ENCODE measurements at places on chromosomes 7 and 10. TPM values are rescaled to one million over a fixed set of nuclear protein-coding genes. Genes with fewer than 3 reads are reported as not detected.

GRCh38 chr7:36039243-36039642 is 113.8 kb upstream of the EEPD1 start:
- no peak for ATAC-seq

Gene CCL26
- total RNA-seq = 6.9 TPM

- no peak for ATAC-seq
These were observed 307.8 kb downstream of the REEP3 start for GRCh38 chr10:63829020-63829419.

DNA sequence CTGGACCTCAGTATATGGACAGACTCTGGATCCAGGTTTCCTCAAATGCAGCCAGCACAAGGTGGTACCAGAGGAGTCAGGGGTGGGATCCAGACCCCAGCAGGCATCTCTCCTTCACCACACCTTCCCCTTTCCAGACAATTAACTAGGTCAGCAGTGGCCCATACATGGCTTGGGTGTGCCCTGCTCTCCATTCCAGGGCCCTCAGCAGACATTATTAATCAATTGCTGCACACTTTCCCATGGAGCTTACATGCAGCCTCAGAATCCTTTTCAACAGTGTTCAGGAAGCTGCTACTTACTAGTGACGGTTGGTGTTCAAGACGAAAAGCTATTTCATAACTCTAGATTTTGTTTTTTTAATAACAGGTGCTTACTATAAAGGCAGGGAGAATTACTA is 6.0 kb downstream of the COL13A1 start:
- ATAC-seq = no peak

DNA sequence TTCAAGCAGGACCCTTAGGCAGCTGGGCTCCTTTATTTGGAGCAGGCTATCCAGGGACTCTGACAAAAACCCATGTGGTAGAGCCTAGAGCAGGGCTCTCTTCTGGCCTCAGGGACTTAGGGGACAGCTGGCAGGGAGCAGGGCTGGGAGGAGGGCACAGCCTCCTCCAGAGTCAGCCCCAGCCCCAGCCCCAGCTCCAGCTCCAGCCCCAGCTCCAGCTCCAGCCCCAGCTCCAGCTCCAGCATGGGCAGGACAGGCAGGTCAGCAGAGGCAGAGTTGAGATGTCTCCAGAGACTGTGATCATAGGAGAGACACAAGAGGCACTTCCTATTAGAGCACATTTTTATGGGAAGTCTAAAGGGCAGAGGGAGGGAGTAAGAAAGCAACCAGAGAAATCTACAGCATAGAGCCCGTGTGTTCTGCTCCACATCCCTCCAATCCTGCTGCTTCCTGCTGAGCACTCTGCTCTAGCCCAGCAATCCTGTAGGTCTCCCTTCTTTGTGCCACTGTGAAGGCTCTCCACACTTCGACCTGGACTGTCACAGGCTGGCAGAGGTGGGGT is 13.3 kb upstream of the C10orf53 start:
- ATAC-seq = no peak

- ATAC-seq = no peak
These were observed 30.0 kb upstream of the RAB11FIP2 start for GRCh38 chr10:118076705-118077104.
